Femur (tissue), 1 donor: ENCODE measurements at places on chromosomes 12 and 14.

DNA sequence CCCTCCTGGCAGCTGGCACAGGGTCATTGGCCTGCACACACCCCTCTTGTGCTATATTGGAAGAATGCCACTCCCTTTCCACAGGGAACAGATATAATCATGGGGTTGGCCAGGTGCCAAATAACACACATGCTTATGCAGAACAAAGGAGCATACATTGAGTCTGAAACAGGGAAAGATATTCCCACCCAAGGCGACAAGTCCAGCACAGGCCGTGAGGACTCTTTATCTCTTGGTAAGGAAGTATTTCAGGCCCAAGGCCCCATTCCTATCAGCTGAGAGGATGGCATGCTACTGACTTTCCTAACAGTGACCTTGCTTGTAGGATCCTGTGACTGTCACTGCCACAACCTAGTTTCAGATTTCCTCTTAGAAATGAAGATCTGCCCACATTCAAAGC, 59.0 kb upstream of the STXBP6 start:
- peak; percentile 32 for DNase-seq

GRCh38 chr12:104299842-104300481, 3.6 kb upstream of the EID3 start:
- no peak for DNase-seq

DNA sequence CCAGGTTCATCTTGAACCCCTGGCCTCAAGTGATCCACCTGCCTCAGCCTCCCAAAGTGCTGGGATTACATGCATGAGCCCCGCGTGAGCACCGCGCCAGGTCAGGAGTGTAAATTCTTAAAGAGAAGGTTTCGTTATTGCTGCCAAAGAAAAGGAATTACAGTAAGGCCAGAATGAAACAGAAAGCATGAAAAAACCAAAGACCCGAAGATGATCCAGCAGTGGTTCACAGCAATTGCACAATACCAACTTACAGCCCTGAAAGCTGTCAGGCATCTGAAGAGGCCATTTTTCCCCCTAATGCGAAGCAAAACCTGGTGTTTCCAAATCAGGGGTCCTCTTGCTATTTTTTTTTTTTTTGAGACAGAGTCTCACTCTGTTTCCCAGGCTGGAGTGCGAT, 10.3 kb downstream of the RBM23 start:
- no peak for DNase-seq

DNA sequence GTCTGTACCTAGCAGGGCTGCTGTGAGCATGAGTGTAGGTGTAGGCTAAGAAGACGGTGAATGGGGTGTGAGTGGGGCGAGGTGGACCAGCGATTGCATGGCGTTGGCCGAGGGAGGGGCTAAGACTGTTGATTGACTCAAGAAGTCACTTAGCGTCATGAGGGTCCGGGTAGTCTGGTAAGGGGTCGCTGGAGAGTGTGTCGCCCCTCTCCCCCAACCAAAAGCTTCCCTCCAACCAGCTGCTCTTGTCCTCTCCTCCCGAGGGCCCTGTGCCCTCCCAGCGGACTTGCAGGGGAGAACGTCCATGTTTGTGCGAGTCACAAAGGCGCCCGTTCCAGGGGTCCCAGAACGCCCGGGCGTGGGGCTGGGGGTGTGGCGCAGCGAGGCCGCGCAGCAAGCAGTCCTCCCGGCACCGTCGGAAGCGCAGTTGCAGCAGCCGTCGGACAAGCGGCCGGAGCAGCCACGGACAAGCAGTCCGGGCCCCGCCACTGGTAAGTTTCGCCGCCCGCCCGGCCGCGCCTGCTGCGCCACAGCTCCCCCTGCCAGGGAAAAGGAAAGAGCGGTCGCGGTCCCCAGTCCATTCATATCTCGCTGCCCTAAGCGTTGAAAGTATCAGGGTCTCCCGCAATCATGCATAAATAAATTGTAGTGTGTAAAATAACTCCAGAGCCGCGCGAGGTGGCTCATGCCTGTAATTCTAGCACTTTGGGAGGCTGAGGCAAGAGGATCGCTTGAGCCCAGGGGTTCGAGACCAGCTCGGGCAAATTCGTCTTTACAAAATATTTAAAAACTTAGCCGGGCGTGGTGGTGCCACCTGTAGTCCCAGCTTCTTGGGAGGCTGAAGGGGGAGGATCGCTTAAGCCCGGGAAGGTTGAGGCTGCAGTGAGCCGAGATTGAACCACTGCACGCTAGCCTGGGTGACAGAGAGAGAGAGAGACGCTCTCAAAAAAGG, at the start of gene CCDC63:
Gene CCDC63 (plus strand): TSS at position 373 of the 952 bp plus-strand sequence. CDS start 5,968 bp downstream, outside the sequence.
- DNase-seq: peak; percentile 65

GRCh38 chr12:93080994-93081809, 152.1 kb upstream of the EEA1 start:
- DNase-seq: no peak

DNA sequence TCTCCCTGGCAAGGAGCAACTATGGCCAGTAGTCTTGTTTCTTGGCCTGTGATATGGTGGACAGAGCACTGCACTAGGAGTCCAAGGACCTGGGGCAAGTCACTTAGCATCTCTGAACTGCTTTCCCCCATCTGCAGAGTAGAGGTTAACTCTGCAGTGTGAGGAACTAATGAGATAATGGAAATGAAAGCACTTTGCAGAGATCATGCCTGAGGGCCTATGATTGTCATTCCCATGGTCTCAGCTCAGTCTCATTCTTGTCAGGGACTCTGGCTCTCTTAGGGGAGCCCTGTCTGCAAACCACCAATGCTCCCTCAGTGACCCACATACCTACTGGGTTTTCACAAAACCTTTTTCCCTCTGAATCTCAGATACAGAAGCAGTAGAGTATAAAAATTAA, 6.5 kb upstream of the PNMA1 start:
- no peak for DNase-seq

DNA sequence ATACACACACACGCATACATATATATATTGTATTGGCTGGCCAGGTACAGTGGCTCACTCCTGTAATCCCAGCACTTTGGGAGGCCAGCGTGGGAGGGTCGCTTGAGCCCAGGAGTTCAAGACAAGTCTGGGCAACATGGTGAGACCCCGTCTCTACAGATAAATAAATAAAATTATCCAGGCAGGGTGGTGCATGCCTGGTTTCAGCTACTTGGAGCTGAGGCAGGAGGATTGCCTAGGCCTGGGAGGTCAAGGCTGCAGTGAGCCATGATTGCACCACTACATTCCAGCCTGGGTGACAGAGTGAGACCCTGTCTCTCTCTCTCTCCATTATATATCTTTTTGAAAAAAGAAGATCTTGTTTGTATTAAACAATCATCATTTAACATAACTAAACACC, 4.6 kb upstream of the SYNE3 start:
- no peak for DNase-seq

DNA sequence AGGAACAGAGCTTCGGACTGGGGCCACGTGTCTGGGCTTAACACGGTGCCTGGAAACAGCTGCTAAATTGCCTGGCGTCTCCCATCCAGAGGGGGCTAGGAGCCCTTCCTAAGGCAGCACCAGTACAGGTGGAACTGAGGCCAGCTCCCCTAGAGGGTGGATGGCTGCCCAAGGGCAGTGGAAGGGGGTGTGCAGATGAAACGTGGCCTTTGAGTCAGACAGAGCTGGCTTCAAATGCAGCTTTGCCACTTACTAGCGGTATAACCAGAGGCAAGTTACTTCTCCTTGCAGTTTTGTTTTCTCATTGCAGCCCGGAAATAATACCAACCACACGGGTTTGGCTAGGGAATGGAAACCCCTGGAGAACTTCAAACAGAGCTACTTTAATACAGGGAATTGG, 59.3 kb upstream of the SLC24A4 start:
- peak; percentile 42 for DNase-seq

- no peak for DNase-seq
Measured at GRCh38 chr12:98999559-98999958, 354.5 kb downstream of the APAF1 start.

GRCh38 chr12:65994318-65994717, 136.2 kb downstream of the LLPH start:
- DNase-seq: no peak

DNA sequence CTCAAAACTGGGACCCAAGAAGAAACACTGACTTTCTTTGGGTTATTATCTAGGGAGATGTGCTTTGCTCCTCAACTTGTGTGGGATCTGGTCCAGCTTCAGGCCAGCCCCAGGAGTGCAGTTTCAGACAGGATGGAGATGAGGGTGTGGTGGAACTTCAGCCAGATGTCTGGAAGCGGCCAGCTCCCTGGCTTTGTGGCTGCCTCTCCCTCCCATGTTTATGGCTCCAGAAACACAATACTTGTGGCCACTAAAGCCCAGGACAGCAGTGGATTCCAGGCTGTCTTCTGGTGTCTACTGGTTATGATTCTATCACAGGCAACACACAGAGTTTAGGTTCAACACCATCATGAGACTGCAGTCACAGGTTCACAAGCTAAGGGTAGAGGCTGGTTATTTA, 44.2 kb upstream of the EMP1 start:
- peak; percentile 75 for DNase-seq

- no peak for DNase-seq
Measured at GRCh38 chr12:101021911-101022388, 188.1 kb downstream of the SLC5A8 start.

DNA sequence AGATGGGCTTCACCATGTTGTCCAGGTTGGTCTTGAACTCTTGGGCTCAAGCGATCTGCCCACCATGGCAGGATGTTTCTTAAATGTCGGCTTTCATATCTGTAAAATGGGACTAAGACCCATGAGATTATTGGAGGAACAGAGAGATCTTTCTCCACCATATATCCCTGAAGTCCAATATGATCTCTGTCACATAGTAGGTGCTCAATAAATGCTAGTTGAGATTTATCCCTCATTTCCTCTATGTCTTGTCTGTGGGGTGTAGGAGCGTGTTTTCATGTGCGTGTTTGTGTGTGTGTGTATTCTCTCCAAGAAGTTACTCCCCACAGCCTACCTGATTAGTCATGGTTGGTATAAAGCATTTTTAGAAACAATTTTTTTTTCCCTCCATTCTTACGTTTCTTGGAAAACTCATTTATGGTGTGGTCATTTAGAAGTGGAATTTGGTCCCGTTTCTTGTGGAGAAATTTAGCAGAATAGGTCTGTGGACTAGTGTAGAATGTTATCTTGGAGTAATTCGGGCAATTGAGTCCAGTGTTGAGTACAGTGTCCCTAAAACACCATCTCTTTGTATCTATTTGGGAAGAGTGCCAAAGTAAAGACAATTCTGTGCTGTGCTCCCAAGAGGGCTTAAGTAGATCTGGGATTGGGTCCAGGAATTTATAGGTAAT, 4.3 kb downstream of the STRAP start:
- DNase-seq: no peak

DNA sequence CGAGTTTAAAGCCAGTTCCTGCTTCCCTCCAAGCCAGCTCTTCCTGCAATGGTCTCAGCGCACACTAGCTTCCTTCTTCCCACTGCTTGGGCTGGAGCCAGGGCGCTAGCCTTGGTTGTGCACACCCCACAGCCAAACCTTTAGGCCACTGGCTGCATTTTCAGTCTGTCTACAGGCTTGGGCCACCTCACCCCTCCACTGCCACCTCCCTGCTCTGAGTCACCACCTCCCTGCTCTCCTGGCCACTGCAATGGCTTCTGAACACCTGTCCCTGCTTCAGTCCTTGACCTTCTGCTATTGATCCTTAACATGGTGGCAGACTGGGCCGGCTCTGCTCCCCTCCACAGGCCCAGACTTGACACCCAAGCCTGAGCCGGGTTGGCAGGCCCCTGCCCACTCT, 151.1 kb downstream of the RBM19 start:
- DNase-seq: no peak

DNA sequence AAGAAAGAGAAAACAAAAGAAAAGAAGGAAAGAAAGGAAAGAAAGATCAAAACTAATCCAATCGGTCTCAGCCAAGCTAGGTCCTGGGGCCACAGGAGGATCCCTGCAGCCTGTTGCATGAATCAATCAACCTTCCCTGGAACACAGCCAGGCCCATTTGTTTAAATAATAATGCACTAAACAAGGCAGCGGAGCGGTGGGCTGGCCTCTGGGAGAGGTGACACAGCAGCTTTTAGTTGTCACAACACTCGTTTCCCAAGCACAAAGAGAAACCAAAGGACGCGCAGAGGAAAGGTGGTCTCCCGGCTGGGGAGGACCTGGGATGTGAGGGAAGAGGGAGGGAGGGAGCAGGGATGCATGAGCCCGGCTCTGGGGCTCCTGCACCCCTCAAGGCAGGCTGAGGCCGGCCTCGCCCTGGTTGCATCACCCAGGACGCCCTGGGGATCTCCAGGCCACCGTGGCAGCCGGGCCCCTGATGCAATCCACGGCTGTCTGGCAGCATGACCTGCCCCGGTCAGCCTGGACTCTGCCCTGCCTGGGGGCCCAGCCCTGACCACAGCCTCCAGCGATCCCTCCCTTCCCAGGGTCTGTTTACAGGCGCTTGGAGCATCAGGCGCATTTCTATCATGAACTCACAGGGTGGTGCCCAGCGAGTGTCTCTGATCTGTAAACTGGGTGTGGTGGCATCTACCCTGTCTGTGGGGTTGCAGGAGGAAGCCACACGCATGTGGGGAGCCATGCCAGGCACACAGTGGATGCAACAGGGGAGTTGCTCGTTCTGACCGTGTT, 32.5 kb downstream of the MMP17 start:
- DNase-seq: no peak

DNA sequence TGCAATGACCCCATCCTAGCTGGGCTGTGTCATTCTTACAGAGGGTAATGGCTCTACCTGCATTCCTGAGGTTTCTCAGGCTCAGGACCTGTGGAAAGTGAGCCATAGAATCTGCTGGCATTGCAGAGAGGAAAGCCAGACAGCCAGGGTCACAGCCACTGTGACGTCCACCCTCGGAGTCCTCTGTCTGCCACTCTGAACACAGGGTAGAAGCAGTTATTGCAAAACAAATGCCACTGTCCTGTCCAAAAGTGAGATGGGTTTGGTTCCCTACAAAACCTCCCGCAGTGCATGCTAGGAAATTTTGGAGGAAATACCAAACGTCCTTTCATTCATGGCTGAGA, 37.8 kb downstream of the TNFAIP2 start:
- DNase-seq: no peak

DNA sequence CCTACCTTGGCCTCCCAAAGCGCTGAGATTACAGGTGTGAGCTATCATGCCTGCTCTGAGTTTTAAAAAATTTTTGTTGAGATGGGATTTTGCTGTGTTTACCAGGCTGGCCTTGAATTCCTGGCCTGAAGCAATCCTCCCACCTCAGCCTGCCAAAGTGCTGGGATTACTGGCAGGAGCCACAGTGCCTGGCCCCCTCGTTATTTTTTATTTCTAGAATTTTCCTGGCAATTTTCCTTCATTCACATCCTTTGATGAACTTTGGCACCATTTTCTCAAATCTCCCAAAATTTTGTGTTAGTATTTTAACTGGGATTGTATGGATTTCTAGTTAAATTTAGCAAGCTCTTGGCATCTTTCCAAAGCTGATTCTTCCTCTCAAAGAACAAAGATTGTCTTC, 24.6 kb upstream of the SCARB1 start:
- peak; percentile 52 for DNase-seq

GRCh38 chr12:92544322-92544721, 158.5 kb upstream of the PLEKHG7 start:
- no peak for DNase-seq

GRCh38 chr14:28695109-28695508, 71.5 kb upstream of the FOXG1 start:
- no peak for DNase-seq

GRCh38 chr14:100325231-100325632, 2.1 kb downstream of the SLC25A47 start:
- no peak for DNase-seq
